ENCODE measurements at places on chromosomes 7 and 10.
A peak's percentile ranks its signal among the peaks of the same experiment; 100 is the strongest.

- no peak for DNase-seq
Measured at GRCh38 chr7:50712252-50713122, 70.2 kb downstream of the GRB10 start.

GRCh38 chr7:147759327-147759943, 831.1 kb upstream of the C7orf33 start:
- DNase-seq, result no peak

DNA sequence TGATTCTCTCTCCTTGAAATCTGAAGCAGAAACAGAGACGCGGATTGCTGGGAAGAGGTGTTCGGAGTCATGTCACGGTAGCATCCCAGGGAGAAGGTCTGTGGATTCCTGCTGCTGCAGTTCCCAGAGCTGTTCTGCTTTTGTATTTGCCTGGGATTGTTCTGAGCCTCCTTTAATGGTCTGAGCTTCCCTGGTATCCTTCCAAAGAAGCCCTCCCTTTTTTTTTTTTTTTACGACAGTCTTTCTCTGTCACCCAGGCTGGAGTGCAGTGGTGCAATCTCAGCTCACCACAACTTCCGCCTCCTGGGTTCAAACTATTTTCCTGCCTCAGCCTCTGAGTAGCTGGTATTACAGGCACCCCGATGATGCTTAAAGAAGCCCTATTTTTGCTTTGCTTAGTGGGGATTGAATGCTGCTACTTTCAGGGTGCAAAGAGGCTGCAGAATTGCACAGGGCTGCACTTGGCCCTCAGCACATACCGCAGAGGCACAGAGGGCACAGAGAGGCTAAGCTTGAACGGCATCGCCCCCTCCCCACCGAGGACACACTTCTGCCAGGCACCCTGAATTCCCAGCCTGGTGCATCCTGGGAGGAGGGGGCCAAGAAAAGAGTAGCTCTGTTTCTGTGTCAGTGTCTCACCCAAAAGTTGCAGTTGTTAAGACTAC, 208.6 kb upstream of the GALNT17 start:
- DNase-seq, result no peak

- no peak for DNase-seq
Measured at GRCh38 chr7:134058980-134059379, 68.2 kb upstream of the LRGUK start.

DNA sequence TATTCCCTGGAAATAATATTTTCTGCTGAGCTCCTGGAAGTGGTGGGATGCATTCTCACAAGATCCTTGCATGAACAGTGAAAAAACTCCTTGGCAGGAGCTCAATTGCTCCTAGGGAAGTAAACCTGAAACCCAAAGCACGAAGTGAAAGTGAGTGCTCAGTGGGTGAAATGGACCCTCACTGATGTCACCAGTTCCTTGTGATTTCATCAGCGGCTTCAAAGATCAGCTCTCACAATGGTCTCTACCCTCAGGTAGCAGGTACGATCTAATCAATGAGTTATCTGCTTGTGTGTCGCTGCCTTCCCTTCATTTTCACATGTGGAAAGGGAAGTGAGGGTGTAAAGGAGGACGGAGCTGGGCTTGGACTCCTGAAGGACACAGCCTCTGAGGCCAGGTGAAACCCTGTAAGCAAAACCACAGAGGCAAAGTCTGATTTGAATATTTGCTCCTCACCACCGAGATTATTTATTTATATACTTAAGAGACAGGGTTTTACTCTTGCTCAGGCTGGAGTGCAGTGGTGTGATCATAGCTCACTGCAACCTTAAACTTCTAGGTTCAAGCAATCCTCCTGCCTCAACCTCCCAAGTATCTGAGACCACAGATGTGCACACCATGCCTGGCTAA, 255.4 kb upstream of the LYZL1 start:
- DNase-seq, result no peak

DNA sequence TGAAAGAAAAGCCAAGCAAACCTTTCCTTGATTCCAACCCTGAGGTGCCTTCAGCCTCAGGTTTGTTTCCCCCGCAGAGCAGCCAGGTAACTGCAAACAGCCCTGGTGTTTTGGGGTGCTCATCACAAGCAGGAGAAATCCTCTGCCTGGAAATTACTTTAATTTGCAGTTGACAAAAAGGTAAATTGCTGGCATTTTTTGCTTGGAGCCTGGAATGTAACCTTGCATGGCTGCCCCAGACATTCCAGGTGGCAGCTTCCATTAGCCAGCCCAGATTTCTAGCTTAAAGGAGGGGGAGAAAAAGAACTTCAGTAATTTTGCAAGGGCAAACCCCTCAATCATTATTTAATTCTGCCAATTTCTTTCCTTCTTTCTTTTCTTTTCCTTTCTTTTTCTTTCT, 194.4 kb downstream of the MYOF start:
- DNase-seq, result no peak

- no peak for DNase-seq
Measured at GRCh38 chr10:98134117-98134430, 383 bp upstream of the R3HCC1L start.

DNA sequence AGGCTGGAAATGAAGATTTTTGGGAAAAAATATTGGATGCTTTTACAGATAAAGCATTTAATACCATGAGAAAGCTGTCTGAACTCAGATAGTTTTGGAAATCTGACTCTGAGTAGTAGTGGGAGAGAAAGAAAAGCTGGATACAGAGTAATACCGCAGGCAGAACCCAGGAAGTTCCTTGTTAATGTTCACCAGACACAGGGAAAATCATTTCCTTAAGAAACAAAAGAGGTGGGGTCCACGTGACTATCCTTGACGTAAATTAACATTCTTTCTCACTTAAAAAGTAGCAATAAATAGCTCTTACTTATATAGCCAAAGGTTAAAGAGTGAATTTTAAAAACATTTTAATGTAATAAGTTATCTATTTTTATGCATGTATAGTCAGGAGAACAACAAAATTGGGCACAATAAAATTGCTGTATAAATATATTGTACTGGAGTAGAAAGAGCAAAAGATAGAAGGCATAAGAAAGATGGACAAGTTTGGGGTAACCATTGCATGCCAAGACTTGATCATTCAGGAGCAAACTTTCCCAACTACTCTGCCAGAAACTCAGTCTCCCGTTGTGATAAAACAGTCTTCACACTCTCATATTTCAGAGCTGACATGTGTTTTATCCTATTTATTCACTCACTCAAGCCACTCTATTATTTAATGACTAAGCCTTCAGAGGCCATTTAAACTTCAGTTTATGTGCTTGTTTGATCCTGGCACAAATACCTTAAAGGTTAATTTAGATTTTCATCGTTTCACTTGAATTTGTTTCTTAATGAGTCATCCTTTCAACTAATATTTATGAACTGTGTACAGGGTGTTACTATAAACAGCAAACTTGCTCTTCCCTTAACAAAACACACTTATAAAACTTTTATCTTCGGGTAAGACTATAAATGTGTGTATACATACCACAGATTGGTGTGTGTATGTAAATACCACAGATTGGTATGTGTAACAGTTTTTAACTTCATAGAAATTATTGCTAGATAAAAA, 143.1 kb downstream of the GNAI1 start:
- no peak for DNase-seq

- peak; percentile 73 for DNase-seq
Measured at GRCh38 chr10:93554760-93555432, 11.6 kb upstream of the FFAR4 start.

GRCh38 chr7:7884855-7885254, 83.7 kb upstream of the GLCCI1 start:
- no peak for DNase-seq

All from activated CD4-positive, alpha-beta T cell treated with anti-CD3 and anti-CD28 coated beads for 36 hours (primary cell).